Activated naive CD4-positive, alpha-beta T cell (primary cell): ENCODE measurements at places on chromosomes 12 and 14.

- no peak for DNase-seq
Observed at GRCh38 chr12:60335745-60336144, 739.9 kb downstream of the SLC16A7 start.

DNA sequence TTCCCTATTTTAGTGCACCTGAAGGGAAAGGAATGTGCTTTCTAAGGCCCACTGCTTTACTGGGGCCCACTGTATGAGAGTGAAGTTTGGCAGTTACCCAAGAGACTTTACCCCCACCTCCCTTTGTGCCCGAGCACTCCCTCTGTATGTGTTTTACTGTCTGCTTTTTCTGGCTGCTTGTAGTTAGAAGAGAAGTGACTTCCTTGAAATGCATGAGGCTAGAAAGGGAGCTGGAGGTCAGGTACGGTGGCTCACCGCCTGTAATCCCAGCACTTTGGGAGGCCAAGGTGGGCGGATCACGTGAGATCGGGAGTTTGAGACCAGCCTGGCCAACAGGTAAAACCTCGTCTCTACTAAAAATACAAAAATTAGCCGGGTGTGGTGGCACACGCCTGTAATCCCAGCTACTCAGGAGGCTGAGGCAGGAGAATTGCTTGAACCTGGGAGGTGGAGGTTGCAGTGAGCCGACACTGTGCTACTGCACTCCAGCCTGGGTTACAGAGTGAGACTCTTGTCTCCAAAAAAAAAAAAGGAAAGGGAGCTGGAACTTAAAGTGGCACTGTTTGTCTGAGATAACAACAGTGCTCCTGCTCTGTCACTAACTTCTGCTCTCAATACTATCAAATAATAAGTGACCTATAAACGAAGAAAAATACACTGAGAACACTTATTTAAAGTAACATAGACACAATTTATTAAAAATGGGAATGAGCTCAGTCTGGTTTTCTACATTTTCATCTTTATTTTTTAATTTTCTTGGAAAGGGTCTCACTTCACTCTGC lies 5.8 kb downstream of the TRIP11 start:
- DNase-seq: no peak

- DNase-seq: no peak
Observed at GRCh38 chr12:92444763-92445162, 258.0 kb upstream of the PLEKHG7 start.

DNA sequence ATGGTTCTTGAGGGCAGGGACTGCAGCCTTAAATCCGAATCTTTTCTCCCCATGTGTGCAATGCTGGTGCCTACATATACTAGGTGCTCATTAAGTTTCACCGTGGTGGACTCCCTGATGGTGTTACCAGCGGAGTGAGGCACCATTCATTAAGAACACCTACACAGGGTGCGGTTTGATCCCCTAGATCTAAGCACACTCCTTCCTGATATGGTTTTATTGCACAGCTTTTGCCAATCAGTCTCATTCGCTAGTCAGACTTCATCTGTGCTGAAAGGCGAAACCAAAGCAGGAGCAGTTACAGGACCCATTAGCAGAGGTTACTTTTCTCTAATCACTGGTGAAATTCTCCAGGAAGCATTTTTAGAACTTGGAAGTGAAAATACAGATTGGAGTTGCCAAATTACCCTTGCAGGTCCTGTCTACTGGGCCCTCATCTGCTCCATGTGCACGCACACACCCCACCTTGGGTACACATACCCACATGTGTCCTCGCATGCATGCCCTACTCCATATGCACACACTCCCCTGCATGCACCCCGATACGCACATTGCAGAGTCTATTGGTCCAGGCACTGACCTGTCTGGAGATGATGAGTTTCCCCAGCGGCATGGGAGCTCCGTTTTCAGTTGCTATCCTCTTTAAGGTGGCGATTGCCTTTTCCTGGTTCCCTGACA lies 58.5 kb downstream of the DAO start:
- no peak for DNase-seq

- DNase-seq: no peak
Observed at GRCh38 chr12:101919447-101919846, 42.1 kb downstream of the DRAM1 start.

DNA sequence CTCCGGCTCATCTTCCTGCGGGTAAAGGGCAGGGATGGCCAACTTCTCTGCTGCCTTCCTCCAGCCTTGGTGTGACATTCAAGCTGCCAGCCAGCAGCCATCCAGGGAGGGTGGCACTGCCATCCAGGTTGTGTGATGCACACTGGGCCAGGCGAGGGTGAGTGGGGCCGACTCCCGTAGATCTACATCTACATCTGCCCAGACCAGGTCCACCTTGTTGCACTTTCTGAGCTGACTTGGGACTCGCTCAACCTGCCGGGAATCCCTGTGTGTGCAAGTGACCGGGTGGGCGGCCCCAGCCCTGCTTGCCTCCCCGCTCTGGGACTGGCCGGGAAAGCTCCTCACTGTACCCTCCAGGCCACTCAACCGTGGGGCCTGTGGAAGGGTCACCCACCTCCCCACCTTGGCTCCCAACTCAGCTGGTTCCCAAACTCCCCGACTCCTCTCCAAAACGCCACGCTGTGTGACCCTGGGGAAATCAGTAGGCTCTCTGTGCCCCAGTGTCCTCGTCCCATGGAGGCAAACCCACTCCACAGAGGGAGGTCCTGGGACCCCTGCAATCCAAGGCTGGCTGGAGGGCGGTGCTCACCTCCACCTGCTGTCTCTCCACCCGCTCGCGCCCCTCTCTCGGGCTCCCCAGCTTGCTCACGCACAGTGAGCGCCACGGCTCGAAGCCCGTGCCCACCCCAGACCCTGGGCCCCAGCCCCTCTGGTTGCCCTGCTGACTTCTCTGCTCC lies 14.7 kb downstream of the JAG2 start:
- DNase-seq: no peak

DNA sequence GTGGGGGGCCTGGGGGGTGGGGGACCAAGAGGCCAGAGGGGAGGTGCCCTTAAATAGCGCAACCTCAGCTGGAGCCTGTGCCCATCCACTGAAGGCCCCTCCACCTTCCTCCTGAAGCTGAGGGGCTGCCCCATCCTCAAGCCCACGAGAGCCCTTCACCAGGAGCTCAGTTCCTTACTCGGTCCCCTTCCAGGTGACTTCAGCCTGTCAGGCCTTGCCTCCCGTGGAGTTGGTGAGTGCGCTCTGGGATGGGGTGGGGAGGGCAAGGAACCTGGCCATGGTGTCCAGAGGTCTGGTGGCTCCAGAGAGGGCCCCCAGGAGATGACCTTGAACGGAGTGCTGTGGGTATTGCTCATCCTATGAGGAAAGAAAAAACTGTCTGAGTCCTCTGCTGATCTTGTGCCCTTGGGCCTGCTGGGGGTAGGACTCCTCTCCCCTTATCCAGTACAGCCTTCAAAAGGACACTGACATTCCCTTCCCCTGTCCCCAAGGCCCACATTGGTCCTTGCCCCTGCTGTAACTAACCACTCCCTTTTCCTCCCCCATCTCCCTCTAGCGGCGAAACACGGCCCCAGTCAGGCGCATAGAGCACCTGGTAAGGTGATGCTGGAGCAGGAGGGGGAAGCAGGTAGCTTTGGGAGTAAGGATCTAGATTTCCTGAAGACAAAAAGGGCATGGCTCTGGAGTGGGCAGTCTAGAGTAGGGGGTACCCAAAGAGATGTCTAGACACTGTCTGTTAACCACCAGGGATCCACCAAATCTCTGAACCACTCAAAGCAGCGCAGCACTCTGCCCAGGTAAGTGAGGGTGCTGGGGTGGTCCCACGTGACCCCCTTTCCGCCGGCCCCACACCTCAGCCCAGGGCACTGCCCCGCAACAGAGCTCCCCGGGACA lies 3.6 kb downstream of the TNS2 start:
- no peak for DNase-seq
